SJCRH30 (cell line): ENCODE measurements at places on chromosomes 3 and 15.

DNA sequence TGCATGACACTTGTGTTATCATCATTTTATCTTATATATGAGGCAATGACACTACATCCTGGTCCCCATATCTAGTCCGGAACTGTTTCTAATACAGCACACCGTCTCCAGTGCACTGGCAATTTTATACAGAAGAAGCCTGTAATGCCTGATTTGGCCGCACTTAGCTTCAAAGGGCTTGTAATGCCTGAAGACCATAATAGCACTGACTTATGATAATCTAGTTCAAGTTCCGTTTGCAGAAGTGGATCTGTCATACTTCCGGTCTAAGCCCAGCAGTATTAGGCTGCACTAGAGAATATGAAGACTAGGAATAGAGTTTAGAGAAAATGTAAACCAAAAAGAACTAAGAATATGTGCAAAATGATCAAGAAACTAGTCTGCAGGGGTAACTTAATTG lies 1.3 kb downstream of the BNIP2 start:
- DNase-seq: no peak

GRCh38 chr3:98954791-98955604 lies 53.5 kb upstream of the DCBLD2 start:
- no peak for DNase-seq

GRCh38 chr3:171230865-171231264 lies 204.3 kb upstream of the SLC2A2 start:
- no peak for DNase-seq

DNA sequence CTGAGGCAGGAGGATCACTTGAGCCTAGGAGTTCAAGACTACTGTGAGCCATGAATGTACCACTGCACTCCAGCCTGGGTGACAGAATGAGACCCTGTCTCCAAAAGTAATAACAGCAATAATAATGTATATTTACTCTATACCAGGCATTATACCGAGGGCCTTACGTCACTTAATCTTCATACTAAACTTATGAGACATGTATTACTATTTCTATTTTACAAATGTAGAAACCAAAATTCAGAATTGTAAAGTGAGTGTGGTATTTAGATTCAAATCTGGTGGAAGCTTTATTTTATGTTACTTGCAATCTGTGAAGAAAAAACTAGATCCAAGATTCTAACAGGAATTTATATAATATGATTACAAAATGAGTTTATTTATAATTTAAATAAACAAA lies 9.7 kb upstream of the BLM start:
- DNase-seq: no peak

- no peak for DNase-seq
These were observed 22.2 kb upstream of the CLDN18 start for GRCh38 chr3:137987723-137988122.

DNA sequence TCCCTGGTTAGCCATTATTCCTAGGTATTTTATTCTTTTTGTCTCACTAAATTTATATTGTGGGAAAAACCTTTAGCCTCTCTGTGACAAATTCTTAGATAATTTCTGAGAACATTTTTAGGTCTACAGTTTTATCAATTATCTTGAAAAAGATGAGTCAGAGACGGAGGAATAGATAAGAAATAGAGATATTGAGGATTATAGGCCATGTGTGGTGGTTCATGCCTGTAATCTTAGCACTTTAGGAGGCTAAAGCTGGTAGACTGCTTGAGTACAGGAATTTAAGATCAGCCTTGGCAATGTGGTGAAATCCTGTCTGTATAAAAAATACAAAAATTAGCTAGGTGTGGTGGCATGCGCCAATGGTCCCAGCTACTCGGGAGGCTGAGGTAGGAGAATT lies 960.2 kb downstream of the SQOR start:
- DNase-seq: no peak

GRCh38 chr15:59313641-59314332 lies 58.9 kb downstream of the MYO1E start:
- peak; percentile 93 for DNase-seq

GRCh38 chr3:143041903-143042302 lies 40.5 kb downstream of the U2SURP start:
- no peak for DNase-seq

DNA sequence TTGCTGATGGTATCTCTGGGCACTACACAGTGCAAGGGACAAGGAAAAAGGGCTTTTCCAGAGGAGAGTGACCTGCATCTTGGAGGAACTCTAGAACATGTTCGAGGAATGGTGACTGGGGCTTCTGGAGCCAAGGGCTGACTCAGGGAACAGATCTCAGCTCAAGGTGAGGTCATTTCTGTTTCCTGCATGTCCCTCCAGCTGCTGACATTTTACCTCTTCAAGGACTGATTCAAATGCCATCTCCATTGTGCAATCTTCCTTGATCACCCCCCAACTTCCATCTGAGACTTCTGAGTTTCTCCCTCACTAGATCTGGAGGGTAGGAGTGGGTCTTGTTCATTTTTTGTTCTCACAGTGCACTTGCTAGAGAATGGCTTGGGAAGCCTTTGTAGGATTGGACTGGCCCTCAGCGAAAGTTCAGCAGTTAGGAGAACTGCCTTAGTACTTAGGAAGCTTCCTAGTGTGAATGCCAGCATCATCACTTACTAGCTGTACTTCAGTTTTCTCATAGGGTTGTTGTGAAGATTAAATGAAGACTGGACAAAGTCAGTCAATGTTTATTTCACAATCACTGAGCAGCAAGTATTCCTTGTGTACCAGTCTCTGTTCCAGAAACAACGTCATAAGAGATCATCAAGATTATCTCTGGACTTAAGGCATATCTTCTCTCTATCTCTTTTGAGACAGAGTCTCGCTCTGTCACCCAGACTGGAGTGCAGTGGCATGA lies 2.6 kb upstream of the IDH3A start:
- DNase-seq: no peak

DNA sequence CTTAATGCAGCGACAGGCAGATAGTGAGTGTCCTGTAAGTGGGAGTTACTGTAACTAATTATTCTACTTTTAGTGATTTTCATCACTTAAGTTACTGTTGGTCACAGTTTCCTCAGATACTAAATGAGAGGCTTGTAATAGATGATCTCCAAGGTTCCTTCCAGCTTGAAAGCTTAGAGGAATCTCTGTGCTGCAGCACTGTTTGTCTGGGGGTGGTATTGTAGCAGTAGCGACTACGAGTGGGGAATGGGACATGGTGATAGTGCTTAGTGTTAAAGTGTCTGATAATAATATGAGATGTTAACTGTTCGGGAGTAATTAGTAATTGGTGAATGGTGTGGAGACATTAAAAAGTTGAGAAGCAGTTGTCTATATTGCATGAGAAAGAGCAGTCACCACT lies 12.4 kb downstream of the PPP4R2 start:
- DNase-seq: no peak
